ENCODE measurements at places on chromosomes 12 and 14.

DNA sequence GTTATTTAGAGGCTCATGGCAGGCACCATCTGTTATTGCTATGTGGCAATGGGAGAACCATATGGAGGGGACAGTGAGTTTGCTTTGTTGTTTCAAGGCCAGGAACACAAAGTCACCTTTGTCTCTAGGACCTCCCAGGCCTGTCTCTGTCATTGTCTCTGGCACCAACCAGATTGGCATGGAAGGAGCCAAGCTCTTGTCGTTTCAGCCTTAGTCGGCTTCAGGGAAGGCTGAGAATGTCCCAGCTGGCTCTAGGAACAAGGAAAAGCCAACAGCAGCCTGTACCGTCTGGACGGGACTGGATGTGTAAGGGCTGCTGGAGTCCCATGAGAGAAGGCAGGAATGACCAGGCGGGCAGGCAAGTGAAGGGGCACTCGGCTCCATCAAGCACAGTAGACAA, 29.2 kb downstream of the RPH3A start:
- no peak for DNase-seq

DNA sequence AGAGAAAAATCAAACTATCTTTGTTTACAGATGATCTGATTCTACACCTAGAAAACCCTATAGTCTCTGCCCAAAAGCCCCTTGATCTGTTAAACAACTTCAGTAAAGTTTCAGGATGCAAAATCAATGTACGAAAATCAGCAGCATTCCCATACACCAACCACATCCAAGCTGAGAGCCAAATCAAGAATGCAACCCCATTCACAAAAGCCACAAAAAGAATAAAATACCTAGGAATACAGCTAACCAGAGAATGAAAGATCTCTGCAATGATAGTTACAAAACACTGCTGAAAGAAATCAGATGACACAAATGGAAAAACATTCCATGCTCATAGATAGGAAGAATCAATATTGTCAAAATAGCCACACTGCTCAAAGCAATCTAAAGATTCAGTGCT, 265.7 kb downstream of the AEBP2 start:
- no peak for DNase-seq

GRCh38 chr12:125069616-125070015, 4.4 kb downstream of the AACS start:
- no peak for DNase-seq

DNA sequence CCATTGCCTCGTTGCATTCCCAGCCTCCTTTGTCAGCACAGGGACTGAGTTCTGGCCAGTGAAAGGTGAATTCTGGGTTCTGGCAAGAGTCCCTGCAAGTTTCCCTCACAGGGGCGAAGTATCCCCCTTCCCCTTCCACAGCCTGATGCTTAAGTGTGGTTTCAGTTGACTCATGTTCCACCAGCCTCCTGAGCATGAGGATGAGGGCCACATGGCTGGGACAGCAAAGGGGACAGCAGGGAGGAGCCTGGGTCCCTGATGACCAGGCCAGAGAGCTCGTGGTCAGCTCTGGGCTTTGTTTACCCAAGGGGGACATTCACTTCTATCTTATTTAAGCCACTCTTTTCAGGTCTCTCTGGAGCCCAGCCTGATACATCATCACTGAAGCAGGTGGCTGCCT, 36.5 kb downstream of the CACNA2D4 start:
- no peak for DNase-seq

GRCh38 chr12:59298296-59298695, 297.5 kb upstream of the SLC16A7 start:
- no peak for DNase-seq

Measured in left forelimb (tissue), 1 donor.